ENCODE measurements at places on chromosomes 7 and 10. TPM values are rescaled to one million over a fixed set of nuclear protein-coding genes. Genes with fewer than 3 reads are reported as not detected.

The ZP3 gene
- 5.9 TPM for total RNA-seq

The CHAT gene
- not detected for total RNA-seq

- no peak overlapping the region for H3K27ac ChIP-seq
- no peaks in the 10 kb centered on the region for H3K36me3 ChIP-seq
- no peaks in the 10 kb centered on the region for H3K27me3 ChIP-seq
- H3K4me3 ChIP-seq, result no peak overlapping the region
Measured at GRCh38 chr10:44986670-44987069, 8.1 kb upstream of the DEPP1 start.

The HOXA11 gene
- total RNA-seq, result 63.5 TPM

DNA sequence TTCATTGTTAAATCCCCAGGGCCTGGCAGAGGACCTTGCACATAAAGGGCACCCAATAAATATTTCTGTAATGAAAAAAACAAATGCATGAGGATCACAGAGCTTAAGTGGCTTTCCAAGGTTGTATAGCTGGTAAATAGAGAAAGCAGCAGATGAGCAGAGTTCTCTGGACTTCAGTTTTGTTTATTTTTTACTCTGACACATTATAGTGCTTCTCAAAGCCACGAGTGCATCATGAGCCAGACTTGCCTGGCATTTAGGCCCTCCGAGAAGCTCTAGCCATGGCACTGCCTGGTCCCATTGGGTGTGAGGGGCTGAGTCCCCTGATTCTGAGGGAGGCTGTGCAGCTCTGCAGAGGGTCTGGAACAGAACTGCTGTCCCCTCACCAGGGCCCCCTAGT is 87.2 kb upstream of the ZNF32 start:
- DNase-seq, result no peak
- no peaks in the 10 kb centered on the region for H3K36me3 ChIP-seq
- no peak overlapping the region for H3K4me3 ChIP-seq
- H3K4me1 ChIP-seq, result no peaks in the 10 kb centered on the region
- H3K27me3 ChIP-seq, result no peaks in the 10 kb centered on the region

- no peaks in the 10 kb centered on the region for H3K36me3 ChIP-seq
- H3K27me3 ChIP-seq, result no peaks in the 10 kb centered on the region
- H3K4me1 ChIP-seq, result peaks cover 9% of the 10 kb centered on the region
- no peak overlapping the region for H3K27ac ChIP-seq
Measured at GRCh38 chr7:22549051-22549450, 49.1 kb upstream of the STEAP1B start.
